Fibroblast of pulmonary artery (primary cell): ENCODE measurements at places on chromosomes 5 and 9.

- DNase-seq, result peak; percentile 52
Measured at GRCh38 chr9:87684627-87685219, 41.2 kb upstream of the CTSL start.

DNA sequence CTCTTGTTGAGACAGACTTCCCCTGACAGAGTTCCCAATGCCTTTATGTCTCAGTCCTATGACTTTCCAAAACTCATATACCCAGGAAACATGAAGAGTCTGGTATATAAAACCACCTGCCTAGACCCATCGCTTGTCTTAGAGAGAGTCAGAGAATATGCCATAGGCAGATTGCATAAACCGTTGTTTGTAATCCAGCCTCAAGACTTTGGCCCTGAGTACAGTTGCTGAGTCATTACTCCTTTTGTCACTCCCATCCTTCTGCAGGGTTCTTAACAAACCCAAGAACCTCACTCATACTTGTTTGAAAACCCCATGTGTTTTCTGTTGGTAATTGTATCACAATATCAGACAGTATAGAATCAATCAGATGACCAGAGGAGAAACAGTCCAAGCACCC is 616.3 kb downstream of the SLCO4C1 start:
- peak; percentile 9 for DNase-seq

DNA sequence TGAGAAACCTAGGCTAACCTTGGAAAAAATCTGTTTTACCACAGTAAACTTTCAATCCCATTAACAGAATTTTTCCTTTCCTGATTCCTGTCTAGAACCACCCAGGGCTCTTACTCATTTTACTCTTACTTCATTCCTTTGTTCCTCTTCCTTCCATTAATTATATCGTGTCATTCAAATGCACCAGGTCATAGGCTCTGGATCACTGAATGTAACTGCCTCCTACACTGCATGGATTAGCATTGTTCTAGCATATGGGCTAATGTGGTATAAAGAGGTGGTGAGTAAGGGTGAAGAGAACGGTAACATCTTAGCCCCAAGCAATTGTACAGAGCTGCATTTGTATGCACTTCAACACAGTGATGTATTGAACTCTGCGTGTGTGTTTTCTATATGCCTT is 49.5 kb upstream of the SPINK5 start:
- DNase-seq, result no peak

GRCh38 chr5:60943624-60944023 is 1.2 kb downstream of the ERCC8 start:
- DNase-seq, result peak; percentile 6

DNA sequence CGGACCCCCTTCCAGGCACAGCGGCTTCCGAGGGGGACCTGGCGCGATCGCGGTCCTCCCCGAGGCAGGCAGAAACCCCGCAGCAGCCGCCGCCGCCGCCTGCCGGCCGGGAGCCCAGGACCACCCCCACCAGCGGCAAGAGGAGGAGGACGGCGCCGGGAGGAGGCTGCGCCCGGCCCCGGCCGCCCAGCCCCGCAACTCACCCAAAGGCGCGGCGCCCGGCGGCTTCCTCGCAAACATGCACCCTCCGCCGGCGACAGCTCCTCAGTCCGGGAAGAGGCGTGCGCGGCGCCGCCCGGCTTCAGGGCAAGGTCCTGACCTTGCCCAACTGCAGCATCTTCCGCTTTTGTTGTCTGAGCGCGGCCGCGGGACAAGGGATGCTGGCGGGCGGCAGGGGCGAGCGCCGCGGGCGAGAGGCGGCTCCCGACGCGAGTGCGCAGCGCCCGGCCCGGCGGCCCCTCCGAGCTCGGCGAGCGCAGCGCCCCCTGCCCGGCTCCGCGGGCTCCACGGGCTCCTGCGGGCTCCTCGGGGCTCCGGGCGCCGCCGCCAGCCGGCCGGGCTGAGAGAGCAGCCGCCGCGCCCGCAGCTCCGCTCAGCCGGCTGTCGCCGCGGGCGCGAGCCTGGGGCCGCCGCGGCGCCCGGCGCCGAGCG is 507 bp downstream of the CTNND2 start:
- no peak for DNase-seq

DNA sequence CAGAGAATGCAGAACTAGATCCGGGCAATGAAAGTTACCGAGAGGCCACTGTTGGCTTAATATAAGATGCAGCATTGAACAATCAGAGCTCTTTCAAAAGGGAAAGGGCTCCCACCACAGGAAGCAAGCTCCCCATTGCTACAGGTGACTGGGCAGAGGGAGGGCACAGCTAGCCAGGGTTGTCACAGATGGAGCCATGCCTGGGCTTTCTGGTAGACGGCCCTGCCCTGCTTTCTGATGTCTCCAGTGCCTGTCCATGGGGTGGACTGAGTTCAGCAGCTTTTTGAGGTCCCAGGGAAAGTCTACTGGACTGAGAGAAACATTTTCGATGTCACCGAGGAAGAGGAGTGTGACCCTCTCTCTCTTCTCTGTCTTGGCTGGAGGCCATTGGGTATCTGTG is 14.1 kb downstream of the RGS3 start:
- DNase-seq, result no peak

GRCh38 chr5:131303537-131303936 is 39.7 kb downstream of the CDC42SE2 start:
- peak; percentile 77 for DNase-seq

DNA sequence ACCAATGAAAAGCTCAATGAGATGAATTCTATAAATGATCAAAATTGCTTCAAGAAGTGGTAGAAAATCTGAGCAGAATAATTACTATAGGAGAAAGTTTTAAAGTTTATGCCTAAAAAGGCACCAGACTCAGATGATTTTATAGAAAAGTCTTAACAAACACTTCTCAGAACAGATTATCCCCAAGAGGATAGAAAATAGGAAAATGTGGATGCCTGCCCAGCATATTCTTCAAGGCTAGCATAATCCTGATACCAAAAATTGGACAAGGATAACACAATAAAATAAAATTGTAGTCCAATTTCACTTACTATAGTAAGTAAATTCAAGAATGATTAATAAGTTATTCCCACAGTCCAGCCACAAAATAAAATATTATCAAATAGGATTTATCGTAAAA is 397.0 kb downstream of the NR2F1-AS1 start:
- no peak for DNase-seq

GRCh38 chr5:4911646-4912403 is 228.3 kb upstream of the ADAMTS16 start:
- DNase-seq, result no peak

GRCh38 chr5:111116550-111116949 is 24.4 kb downstream of the WDR36 start:
- DNase-seq, result no peak

- DNase-seq, result peak; percentile 19
Measured at GRCh38 chr5:33230467-33231078, 210.2 kb upstream of the TARS1 start.

DNA sequence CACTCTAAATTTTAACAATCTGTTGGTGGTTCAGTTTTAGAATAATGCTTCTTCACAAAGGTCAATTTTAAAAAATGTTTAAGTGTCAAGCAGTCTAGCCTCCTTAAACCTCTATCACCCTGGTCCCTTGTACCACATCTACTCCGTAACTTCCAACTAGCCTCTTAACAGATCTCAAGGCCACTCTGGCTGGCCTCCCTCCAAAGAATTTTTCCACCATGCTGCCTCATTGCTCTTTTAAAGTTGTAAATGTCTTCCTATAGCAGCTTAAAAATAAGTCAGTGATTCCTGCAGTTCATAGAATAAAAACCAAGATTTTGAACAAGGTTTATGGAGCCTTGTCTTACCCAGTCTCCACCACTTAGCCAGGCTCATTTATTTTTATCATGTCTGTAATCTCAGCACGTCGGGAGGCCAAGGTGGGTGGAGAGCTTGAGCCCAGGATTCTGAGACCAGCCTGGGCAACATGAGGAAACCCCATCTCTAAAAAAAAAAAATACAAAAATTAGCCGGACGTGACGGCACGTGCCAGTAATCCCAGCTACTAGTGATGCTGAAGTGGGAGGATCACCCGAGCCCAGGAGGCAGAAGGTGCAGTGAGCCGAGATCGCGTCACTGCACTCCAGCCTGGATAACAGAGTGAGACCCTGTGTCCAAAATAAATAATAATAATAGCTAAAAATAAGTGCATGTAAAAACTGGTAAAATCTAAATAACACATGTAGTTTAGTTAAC is 924.9 kb upstream of the DMAC1 start:
- no peak for DNase-seq

DNA sequence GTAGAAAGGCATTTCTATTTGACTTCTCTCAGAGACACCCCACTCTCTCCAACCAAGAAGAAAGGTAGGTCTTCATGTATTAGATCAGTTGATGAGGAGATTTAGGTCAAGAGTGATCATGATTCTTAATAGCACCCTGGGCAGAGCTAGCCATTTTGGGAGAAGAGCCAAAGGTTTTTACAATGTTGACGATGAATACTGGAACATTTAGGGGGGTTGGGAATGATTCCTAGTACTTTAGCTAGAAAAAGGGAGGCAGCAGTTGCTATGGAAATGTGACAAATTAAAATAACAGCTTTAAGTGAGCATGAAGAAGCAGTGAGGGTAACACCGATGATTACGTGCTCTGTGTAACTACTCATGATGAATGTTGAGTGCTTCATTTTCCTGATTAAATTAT is 9.5 kb upstream of the RPS23 start:
- DNase-seq, result no peak
